Activated T-cell treated with anti-CD3 and anti-CD28 coated beads, Interleukin-2, amount 50 U/mL, for 1 hour (primary cell): ENCODE measurements at places on chromosomes 11 and 22.

DNA sequence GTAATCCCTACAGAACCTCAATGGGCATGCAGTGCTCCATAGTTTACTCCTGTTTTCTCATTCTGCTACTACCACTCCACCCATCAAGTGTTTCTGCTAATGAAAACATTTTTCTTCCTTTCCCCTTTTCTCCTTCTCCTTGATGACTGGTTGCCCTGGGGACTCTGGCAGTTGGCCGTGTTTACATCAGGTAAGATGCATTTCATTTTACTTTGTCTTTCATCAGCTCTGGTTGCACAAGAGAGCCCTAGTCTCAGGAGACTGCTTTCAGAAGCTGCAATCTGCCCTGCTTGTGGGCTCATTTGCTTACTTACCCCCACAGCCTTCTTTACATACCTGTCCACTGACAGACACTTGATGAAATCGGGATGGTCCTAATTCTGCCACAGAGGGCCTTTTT, 19.6 kb upstream of the LIMK2 start:
- no peak for DNase-seq

DNA sequence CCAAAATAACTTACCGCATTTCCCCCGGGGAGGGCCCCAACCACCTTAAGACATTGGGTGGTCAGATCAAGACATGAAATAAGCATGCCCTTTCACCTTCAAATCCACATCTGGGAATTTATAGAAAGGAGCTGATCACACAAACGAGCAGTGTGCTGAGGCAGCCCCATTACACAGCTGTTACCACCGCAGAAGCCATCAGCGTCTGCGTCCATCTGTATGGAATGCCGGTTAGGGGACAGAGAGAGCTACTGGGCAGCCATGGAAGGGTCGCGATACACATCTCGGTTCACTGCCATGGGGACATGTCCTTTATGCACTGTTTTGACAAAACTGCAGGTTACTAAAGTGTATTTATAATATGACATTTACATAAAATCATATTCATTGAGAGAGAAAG, 105.1 kb upstream of the LMO1 start:
- no peak for DNase-seq

DNA sequence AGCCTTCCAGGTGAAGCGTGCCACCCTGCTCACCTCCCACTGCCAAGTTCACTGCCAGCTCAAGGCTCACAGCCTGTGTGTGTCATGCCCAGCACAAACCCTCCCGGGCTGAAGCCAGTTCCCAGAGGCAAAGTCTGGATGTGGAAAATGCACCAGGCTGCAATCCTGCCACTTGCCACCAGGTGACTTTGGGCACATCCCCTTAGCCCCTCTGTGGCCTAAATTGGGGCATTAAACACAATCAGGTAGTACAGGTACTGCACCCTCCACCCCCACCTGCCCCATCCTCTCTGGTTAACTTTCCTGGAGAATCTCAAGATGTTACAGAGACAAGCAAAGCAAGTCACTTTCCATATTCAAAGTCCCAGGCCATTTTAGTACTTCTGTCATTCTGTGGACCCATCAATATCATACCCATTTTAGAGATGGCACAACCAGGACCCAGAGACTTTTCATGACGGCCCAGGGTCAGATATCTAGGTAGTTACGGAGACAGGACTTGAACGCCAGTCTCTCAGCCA, 1.8 kb upstream of the RASD2 start:
- DNase-seq, result peak; percentile 45

GRCh38 chr11:34594603-34595002, 26.3 kb upstream of the EHF start:
- DNase-seq, result no peak

DNA sequence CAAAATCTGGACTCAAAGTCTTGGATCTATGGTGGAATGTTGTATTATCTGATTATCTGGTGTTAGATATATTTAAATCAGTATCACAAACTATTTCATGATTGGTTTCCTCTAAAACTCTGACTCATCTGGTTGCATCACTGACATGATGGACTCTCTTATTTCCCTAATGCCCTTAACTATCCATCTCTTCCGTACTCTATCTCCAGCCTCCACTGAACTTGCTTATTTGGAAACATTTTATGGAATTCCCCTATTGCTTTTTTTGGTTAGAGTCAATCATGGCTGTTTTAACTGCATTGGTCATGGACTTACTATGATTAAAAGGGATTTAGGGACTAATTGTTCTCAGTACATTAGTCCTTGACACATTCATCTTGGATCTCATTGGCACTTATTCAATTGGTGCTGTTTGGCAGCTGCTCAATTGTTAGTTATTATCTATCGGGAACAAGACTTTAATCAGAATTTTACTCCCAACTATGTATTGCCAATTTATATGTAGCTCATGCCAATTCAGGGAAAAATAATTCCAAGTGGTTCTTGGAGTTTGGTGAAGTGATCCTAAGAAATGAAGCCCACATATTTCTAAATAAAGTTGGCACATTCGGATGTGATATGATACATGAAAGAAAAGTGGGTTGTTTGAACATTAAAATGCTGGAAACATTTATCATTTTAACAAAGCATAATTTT, 942.0 kb upstream of the CCDC90B start:
- no peak for DNase-seq

GRCh38 chr11:96332126-96332771, 10.7 kb downstream of the MAML2 start:
- no peak for DNase-seq

GRCh38 chr11:15159085-15159484, 44.4 kb downstream of the INSC start:
- no peak for DNase-seq
